Central memory CD4-positive, alpha-beta T cell (primary cell): ENCODE measurements at places on chromosomes 2 and 18.

DNA sequence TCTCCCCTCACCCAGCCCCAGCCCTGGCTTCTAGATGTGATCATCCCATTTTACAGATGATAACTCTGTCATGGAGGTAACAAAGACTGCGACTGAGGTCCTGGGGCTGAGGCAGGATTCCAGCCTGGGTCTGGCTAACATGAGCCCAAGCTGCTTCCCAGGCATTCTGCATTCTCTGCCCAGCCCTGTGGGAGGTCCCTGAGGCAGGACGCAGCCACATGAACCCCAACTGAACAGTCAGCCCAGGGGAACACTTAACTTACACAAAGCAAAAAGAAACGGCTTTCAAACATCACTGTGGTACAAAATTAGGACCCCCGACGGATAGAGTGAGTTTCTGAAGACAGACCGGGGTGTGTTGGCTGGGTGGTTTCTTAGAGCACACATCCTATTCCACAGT lies 135.3 kb downstream of the ACKR3 start:
- DNase-seq, result no peak

DNA sequence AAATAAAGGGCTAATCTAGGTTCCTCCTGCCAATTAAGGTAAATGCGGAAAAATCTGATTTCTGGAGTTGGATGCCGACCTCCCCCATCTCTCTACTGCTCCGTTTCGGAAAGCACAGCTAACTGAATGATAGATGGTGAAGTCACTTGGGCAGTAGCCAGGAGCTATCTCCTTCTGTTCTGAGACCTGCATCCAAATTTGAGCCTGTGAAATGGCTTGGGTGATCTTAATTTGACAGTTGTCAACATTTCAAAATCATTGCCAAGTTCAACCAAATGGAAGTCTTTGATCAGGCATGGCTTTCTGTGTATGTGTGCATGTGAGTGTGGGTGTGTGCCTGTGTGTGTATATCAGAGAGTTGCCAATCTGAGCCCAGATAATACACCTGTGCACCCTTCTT lies 217.2 kb downstream of the ZNF516 start:
- no peak for DNase-seq

- DNase-seq, result peak; percentile 41
Observed at GRCh38 chr18:13823707-13824395, at the start of gene MC5R. MC5R (plus strand) TSS chr18:13824149; CDS start chr18:13825766, 1,617 bp downstream.

GRCh38 chr2:158717366-158718195 lies 77.5 kb upstream of the DAPL1 start:
- DNase-seq, result no peak

- DNase-seq, result no peak
Observed at GRCh38 chr2:166768393-166769123, 119.7 kb upstream of the XIRP2 start.

- DNase-seq, result no peak
Observed at GRCh38 chr2:189585226-189585756, 4.7 kb upstream of the SLC40A1 start.

DNA sequence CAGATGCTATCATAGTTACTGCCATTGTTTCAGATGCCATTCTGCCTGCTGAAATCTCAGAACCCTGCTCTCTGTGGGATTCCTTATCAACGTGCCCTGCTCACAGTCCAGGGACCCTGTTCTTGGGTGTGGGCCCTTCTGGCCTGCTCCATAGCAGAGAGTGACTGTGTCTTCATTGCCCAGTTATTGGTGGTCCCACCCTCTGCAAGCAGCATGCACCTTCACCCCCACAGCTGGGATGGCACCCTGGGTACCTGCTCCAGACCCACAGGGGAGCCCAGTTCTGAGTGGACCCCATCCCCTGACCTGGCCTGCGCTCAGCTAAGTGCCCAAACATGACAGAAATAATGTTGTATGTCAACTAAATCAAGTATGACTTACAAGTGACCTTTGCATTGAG lies 36.6 kb downstream of the SMIM21 start:
- no peak for DNase-seq

- DNase-seq, result no peak
Observed at GRCh38 chr18:5951515-5952091, 56.3 kb upstream of the TMEM200C start.

DNA sequence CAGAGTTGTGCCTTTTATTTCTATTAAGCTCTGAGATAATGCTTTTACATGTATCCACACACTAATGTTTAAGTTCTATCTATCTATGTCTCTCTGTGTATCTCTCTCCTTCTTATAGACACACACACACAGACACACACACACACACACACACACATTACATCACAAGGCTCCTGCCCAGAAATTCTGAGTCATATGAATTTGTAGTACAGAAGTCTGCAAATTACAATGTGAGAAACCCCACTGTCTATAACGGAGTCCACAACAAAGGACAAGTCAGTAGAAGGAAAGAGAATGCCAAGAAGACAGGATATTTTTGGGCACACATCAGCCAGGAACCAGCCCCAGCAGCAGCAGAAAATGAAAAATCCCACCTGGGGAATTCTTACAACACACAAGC lies 142.4 kb downstream of the EN1 start:
- DNase-seq, result no peak

DNA sequence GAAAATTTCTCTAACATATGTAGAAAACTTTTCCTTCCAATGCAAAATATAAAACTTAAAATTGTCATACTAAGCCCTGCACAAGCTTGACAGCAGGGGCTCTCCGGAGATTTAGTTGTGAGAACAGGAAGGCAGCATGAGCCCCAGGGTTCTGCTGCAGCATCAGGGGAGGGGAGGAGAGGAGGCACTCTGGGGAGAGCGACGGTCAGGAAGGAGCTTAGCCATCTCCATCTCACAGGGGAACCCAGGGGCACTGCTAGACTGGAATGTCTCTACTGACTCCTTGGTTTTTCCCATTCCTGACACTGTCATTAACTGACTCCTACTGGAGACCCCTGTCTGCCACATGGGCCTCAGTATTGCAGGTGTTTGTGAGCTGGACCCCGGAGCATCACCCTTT lies 123.6 kb downstream of the GPR39 start:
- DNase-seq, result no peak

DNA sequence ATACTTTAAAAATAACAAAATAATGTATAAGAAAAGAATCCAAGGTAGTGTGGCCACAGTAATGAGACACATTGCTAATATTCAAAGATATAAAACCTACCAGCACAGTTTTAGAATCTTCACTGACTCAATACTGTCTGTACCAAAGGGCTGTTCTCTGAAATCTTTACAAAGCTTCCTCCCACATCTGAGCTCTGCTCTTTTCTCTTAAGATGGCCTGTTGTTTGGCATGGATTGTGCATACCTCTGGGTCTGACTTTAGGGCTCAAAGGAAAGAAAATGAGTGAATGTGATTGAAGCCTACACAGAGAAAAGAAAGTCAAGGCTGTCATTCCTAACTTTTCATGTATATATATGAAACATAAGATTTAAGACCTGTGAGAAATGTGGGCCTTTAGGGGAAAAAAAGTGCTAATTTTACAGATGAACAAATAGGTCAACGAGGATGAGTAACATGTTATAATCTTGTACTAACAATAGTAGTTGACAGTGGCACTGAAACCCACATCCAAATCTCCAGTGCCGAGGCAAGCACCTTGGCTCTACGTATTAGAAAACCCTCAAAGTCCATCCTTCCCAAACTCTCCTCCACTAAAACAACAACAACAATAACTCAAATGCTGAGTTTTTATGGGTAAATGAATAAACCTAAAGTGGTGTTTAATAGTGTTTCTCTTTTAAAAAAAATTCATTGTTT lies 114.2 kb downstream of the ZNF521 start:
- no peak for DNase-seq

GRCh38 chr18:7618891-7619442 lies 51.9 kb downstream of the PTPRM start:
- no peak for DNase-seq

GRCh38 chr18:51355841-51356240 lies 158.4 kb upstream of the MEX3C start:
- DNase-seq, result no peak

DNA sequence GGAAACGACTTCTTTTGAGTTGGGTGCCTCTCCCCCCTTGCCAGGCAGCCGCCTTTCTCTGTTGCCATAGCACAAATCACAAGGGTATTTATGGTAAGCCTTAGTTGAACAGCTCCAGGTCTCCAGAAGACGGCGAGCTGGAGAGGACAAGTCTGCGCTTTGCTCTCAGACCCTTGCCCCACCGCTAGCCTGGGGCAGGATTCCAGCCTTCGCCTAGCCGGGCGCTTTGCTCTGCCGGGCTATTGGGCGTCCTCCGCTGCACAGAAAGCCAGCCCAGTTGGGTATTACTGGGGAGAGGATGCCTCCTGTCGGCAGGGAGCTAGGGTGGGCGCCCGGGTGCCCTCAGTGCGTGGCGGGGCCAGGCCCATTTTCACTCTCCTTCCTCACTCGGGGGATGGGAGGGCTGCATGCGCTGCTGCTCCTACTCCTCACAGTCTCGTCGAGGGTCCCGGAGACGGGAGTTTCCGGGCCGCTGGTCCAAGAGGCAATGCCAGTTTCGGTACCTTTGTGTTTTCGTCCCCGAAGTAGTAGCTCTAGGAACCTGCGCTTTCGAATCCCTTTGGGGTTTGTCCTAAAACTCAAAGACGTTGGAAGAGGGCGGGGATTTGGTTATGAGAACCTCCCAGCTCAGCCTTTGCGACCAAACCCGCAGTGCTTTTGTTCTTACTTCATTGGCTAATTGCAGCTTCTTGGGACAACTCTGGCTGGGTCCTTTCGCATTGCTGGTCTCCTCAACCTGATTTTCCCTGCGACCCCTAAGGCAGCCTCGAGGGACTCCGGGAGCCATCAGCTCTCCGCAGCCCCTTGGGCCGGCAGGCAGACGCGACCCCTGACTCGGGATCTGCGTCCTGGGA lies 3.6 kb upstream of the DLX2 start:
- no peak for DNase-seq

GRCh38 chr2:100755441-100755840 lies 64.5 kb upstream of the NPAS2 start:
- no peak for DNase-seq

DNA sequence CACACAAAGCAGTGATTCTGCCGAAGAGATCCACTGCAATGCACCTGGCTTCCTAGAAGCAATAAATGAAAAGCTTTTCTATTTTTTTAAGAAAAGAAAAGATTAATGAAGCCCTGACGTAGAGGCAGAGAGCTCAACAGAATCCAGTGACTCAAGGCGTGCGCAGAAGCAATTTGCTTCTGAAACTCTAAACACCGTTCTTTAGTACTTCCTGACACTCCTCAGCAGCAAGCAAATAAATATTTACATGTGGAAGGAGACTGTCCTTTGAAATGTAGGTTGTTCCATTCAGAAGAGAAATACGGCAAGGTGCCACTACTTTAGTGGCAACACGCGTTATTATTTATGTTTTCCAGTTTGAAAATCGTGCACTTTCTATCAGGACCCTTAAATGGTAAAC lies 126.2 kb upstream of the ZNF516 start:
- no peak for DNase-seq

DNA sequence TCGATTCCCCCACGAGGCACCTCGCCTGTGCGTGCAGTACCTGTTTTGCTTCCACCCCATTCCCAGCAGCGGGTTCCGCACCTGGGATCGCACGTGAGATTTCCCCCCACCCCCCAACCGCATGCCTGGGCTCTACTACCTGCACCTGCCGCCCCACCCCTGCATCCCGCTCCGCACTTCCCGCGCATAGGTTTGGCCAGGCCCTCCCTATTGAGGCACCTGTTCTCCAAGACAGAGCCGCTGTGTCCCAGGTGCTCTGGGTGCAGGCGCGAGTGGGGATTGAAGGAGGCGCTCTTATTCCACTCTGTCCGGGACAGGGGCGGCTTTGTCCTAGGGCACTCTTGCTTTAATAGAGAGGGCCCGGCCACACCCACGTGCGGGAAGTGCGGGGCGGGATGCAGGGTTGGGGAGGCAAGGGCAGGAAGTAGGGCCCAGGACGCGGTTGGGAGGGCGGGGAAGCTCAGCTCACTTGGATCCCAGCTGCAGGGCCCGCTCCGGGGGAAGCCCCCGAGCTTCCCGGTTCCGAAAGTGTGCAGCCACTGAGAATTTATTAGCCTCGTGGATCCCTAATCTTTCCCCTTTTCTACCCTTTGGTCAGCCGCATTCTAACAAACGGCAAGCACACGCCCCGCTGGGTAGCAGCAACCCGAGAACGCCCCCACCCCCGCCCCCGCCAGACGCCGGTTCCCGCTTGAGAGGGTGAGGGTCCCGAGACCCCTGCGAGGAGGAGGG lies 670 bp upstream of the MOCOS start:
- DNase-seq, result no peak

DNA sequence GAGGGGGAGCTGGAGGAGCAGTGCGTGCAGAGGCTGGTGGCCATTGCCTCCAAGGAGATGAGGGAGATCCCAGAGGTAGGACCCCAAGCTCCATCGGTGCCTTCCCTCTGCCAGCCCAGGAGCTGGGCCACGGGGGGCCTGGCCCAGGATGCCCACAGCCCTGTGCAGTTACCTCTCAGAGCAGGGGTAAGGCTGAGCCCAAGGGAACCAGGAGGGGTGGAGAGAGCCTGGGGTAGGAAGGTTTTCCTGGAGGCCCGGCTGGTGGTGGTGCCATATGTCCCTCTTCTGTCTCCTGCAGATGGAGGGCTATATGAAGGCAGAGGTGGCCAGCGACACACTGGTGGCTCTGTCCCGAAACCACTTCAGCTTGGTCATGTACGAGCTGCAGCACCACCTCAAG lies 11.4 kb downstream of the MROH2A start:
- DNase-seq, result no peak

DNA sequence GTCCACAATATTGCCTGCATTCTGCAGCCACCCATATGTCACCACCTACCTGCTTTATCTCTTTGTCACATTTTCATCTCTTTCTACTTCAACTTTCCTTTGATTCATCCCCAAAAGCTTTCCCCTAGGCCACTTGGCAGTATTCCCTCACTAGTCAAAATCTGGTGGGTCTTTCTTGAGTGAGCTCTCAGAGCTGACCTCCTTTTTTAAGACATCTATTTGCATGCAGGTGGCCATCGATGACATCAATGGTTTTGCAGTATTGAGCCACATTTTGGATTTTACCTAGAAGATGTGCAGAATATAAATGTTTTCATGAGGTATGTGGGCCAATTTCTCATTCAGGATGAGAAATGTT lies 133.4 kb upstream of the REG3A start:
- DNase-seq, result no peak

GRCh38 chr2:219908538-219908937 lies 281.1 kb downstream of the SLC4A3 start:
- DNase-seq, result no peak

DNA sequence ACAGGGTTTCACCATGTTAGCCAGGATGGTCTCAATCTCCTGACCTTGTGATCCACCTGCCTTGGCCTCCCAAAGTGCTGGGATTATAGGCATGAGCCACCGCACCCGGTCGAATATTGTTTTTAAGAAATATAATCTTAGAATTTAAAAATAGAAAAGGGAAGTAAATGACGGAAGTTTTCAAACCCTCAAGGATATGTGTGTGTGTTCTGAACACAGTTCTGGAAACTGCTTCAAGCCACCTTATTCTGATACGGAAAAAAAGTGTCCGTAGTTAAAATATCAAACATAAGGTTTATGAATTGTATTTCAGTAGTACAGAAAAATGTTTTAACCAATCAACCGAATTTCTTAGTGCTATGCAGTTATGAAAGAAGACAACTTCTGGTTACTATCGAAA lies 115.9 kb downstream of the UPP2 start:
- DNase-seq, result no peak
